Caco-2 (cell line): ENCODE measurements at places on chromosomes 1 and 21.
A peak's percentile ranks its signal among the peaks of the same experiment; 100 is the strongest.

- DNase-seq: peak; percentile 67
These were observed 4.1 kb upstream of the SLC2A1 start for GRCh38 chr1:42962641-42963377.

DNA sequence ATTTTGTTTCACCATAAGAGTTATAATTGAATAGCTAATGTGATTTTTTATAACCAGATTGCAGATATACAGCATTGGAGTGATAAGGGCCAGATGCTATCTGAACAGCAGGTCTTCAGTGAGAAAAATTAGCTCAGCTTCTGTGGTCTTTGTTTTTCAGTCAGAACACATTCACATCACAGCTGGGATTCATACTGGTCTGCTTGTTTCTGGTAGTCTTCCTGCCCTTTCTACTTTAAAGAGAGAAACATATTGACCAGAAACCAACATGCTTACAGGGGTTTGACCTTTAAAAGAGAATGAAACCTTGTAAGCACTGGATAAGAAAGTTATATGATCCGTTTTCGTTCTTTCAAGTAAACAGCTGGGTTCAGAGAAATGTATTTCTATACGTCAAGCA is 213.7 kb upstream of the TMPRSS15 start:
- DNase-seq: no peak

DNA sequence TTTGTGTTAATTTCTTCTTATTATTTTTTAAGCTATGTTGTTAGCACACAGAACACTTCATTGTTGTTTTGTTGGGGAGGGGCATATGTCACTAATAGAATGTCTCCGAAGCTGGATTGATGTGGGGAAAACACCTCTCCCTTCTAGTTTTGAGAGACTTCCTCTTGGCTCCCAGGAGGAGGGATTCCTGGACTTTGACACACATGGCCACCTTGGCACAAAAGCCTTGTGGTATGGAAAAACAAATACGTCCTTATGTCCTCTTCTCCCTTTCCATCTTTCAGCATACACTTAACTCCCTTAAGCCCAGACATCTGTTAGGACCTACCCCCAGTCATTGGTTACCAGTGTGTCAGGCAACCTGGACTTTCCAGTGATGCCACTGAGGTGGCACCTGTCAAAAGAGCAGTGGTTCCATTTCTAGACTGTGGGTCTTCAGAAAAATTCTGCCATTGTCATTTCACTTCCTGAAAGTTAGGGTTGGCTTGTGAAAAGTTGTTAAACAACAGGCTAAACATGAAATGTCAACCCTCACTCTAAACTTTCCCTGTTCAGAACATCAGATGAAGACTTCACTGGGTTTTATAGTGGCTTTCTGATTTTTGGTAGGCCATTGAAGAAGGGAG is 12.5 kb upstream of the ABCB10 start:
- DNase-seq: no peak

- no peak for DNase-seq
These were observed 8.2 kb downstream of the UMODL1 start for GRCh38 chr21:42079008-42079938.

GRCh38 chr1:22024485-22025367 is 23.3 kb downstream of the CELA3A start:
- peak; percentile 75 for DNase-seq

DNA sequence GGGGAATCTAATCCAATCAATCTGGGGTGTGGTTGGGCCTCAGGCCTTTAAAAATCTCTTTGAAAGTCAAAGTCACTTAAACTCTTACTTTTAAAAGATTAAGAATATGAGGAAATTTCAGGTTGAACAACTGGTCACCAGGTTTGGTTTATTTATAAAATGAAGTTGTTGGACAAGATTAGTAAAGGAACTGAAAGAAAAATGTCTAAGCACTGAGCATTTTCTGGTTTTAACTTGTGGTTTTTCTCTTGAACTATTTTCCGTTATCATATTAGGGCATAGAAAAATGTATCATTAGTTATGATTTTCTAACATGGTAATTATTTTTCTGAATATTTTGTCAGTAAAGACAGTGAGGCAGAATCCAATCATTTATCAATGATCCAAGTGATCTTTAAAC is 49.6 kb downstream of the RGS2 start:
- DNase-seq: no peak
